ENCODE measurements at places on chromosomes 1 and 21. TPM values are rescaled to one million over a fixed set of nuclear protein-coding genes. Genes with fewer than 3 reads are reported as not detected.

The TSPEAR gene
- total RNA-seq = not detected

DNA sequence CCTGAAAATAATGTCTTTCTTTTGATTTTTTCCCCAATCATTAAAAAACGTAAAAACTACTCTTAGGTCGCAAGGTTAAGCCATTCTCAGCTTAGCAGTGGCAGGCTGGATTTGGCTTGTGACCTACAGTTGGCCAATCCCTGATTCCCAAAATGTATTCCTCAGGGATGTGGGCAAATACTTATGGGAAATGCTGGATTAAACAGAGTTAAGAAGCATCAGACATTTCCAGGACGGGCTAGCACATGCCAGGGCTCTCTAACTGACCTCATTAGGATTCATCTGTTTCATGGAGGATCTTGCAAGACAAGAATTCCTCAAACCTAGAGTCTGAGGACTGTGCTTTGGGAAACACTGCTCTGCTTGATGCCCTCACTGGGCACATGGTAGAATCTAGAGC, 982 bp upstream of the IL24 start:
- DNase-seq = no peak

DNA sequence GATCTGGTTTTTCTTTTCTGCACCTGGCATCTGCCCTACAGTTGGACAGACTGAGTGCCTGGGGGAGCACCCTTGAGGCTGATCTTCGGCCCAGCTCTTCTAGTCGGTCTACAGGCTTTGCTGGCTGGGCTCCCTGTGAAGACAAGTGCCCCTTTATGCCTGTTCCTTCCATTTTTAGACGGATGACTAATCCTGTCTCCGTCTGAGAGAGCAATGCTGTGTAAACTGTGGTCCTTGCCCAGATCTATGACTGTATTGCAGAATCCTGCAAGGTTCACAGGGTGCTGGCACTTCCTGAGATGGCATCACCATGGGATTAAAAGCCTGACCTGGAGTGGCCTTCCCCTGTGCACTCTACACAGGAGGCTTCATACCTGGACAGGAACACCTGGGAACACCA, 47.6 kb upstream of the SAMD13 start:
- DNase-seq = no peak

The DCST2 gene
- 0.20 TPM for total RNA-seq

The ERRFI1 gene
- 2.2 TPM for total RNA-seq

The GREM2 gene
- total RNA-seq = not detected

GRCh38 chr1:164347980-164348379, 211.0 kb upstream of the PBX1 start:
- no peak for DNase-seq

The ARHGAP30 gene
- total RNA-seq = 174 TPM

DNA sequence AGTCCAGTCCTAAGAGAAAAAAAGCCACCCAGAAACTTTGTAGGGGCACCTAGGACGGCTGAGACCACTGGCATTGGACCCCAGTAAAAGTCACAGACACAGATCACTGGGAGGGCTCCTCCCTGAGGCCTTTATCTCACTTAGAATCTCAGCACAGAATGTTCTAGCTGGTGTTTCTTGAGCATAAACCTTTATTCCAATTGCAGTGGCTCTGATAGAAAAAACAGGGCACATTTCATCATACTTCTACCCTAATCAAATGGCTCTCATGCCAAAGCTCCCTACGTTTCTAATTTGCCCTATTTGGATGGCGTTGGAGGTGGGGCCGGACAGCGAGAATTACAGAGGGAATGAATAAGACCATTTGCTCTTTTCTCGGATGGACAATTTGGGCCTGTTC, 53.8 kb downstream of the NGF start:
- no peak for DNase-seq

- DNase-seq = no peak
Measured at GRCh38 chr1:6603915-6604558, 1.4 kb upstream of the KLHL21 start.

GRCh38 chr1:235415008-235415904, 48.0 kb downstream of the TBCE start:
- DNase-seq = peak; percentile 74

GRCh38 chr1:228018961-228019721, 12.3 kb downstream of the WNT3A start:
- DNase-seq = no peak

Measured in activated CD8-positive, alpha-beta T cell treated with anti-CD3 and anti-CD28 coated beads for 36 hours (primary cell).